Stimulated activated CD8-positive, alpha-beta memory T cell treated with anti-CD3 and anti-CD28 coated beads, Interleukin-2, amount 100 ng/mL, for 48 hours (primary cell): ENCODE measurements at places on chromosomes 1 and 21.

GRCh38 chr1:38125016-38125415 lies 78.4 kb upstream of the POU3F1 start:
- no peak for DNase-seq

DNA sequence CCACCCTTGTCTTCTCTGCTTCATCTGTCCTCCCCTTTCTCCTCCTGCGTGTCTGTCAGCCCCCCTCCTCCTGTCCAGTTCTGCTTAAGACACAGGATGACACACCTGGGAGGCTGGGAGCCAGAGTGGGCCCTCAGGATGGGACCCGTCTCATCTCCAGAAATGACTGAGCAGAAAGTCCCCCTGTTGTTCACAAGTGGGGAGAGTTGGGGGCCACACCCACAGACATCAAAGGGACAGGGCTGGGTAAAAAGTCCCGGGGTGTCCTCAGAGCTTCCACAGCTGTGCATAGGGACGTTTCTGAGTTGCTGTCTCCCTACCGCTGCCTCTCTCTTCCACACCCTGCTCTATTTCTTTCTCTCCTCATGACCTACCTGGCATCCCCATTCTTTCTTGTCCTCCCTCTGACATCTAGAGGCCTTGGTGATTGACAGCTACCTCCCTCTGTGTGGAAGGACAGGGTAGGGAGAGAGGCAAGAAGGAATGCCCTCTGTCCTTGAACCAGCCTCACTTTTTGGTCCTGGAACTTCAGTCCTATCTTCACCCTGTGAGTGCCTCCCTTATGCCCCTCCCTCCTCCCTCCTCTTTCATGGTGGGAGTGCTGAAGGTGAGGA lies 19.5 kb upstream of the SH2D2A start:
- DNase-seq, result no peak

GRCh38 chr1:31135973-31136600 lies 70.6 kb upstream of the PUM1 start:
- DNase-seq, result no peak

GRCh38 chr1:169316556-169316955 lies 51.0 kb downstream of the NME7 start:
- no peak for DNase-seq

- no peak for DNase-seq
These were observed 15.2 kb upstream of the PGBD2 start for GRCh38 chr1:248890549-248891498.

GRCh38 chr21:27586986-27587385 lies 620.1 kb upstream of the ADAMTS5 start:
- no peak for DNase-seq

GRCh38 chr1:72324451-72324850 lies 42.1 kb upstream of the NEGR1 start:
- no peak for DNase-seq

DNA sequence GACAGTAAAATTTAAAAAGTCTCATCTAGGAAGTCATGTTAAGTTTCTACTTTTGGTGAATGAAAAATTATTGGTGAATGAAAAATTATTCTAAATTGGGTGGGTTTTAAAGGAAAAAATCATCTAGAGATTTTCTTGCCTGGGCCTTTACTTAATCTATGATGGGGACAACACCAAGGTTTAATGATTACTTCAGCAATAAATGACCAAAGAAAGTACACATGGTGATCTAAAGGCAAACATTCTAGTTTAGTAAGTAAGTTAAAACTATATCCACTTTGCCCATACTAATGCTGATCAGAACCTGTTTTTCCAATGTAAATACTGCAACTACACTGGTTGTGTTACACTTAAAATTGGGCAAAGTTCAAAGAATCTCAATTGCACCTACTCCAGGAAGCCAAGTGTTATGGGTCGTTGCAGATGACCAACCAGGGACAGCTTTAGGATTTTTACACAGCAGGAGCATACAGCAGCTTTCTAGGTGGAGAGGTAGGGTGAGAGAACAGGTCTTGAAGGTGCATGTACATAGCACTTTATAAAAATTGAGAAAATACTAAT lies 14.6 kb upstream of the RPL5 start:
- DNase-seq, result no peak

GRCh38 chr1:21882721-21883415 lies 54.2 kb downstream of the HSPG2 start:
- DNase-seq, result no peak

GRCh38 chr1:154348429-154349076 lies 23.2 kb downstream of the ATP8B2 start:
- DNase-seq, result no peak
